Cortex of kidney (tissue), 1 donor: ENCODE measurements at places on chromosomes 3 and 15.

GRCh38 chr15:75185271-75186029, 16.2 kb upstream of the C15orf39 start:
- DNase-seq: no peak

- no peak for DNase-seq
These were observed 5.7 kb downstream of the EXOSC7 start for GRCh38 chr3:44981751-44982150.

- DNase-seq: no peak
These were observed 151.6 kb upstream of the CGNL1 start for GRCh38 chr15:57224664-57225063.

GRCh38 chr15:84996055-84996454, 14.4 kb downstream of the PDE8A start:
- no peak for DNase-seq

DNA sequence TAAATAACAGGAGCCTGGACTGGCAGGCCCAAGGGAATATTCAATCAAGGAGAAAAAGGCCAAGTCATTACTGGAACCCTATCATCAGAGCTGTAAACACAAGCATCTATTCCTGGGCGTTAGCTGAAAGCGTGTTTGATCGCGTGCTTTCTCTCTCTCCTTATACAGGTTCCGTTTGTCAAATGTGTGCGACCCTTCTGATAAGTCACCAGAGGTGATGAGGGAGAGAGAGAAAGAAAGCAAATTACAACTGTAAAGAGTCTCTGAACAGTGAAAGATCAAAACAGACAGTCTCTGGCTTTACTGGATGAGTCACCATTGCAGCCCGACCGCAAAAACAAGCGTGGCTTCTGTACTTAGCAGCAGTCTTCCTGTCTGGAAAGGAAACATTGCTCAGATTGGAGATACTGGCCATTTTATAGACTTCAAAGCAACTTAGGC, 39.5 kb upstream of the TPRG1 start:
- DNase-seq: no peak

- DNase-seq: no peak
These were observed 26.5 kb downstream of the DAPK2 start for GRCh38 chr15:64019764-64020163.

DNA sequence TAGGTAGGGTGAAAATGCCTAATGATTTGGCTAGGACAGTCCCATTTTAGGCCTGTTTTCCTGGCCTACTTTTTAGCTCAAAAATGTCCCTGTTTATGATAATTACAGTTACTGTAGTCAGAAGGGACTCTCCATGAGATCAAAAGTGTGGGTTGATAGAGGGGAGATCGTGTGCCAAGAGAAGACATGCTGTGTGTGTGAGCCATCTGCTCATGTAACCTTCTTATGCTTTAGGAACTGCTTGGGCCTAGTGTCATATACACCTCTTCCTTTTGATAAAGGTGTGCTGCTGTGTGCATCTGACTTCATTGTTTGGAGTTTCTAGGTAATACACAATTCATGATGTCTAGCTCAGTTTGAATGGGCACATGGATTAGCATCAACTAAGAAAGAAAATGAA, 786.5 kb downstream of the PDCD6IP start:
- DNase-seq: no peak

- DNase-seq: no peak
These were observed 81.3 kb downstream of the PDZRN3 start for GRCh38 chr3:73543412-73543811.

DNA sequence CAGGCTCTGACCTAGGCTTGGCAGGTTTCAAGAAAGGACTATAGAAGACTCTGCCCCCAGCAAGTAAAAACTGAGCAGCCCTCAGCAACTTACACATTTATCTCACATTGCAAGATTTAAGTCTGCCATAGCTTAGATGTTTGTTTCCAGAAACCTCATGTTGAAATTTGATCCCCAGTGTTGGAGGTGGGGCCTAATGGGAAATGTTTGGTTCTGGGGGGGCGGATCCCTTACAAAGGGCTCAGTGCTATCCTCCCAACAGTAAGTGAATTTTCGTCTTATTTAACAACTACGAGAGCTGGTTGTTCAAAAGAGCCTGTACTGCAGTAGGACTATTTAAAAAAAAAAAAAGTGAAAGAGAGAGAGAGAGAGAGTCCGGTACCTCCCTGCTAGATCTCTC, 125.2 kb upstream of the PROK2 start:
- DNase-seq: no peak

DNA sequence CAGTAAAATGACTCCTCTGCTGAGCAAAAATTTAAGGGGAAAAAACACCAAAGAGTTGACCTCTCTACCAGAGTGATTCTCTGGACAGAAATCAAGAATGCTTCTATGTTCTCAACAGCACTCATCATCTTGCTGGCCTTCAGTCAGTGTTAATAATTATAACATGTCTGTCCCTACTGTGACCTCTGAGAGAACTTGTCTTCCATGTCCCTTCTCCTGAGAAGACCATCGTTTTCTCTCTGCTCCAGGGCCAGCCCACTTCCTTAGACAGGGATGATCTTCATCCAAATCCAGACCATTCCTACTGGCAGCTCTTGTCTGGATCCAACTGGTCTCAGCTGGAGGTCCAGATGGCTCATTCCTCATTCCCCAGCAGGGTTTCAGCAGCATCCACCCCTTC, 139.0 kb upstream of the NECTIN3 start:
- no peak for DNase-seq

DNA sequence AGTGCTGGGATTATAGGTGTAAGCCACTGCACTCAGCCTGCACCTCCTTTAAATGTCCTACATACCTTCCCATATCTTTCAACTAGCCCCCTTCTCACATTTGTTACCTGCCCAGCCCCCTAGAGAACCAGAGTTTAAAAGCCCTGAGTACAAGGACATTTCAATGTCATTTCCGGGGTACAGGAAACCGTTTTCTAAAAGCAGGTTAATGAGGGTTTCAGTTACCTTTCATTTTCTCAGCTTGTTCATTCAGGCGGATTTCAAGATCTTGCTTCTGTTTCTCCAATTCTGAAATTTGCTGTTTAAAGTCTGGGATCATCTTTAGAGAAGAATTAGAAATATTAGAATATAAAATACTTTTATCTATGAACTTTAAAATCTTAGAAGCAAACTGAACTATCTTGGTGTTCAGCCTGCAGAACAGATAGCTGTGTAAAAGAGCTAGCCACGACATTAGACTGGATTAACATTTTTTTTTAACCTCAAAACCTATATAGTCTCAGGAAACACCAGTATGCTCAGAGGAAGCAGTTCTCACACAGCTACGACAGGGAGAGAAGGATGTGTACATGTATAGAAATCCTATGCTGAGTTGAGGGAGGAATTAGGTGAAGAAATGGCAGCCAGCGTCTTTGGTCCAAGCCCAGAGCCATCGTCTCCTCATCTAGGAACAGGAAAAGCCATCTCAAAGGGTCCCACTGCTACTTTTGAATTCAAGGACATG, 29.9 kb upstream of the GNB5 start:
- no peak for DNase-seq

DNA sequence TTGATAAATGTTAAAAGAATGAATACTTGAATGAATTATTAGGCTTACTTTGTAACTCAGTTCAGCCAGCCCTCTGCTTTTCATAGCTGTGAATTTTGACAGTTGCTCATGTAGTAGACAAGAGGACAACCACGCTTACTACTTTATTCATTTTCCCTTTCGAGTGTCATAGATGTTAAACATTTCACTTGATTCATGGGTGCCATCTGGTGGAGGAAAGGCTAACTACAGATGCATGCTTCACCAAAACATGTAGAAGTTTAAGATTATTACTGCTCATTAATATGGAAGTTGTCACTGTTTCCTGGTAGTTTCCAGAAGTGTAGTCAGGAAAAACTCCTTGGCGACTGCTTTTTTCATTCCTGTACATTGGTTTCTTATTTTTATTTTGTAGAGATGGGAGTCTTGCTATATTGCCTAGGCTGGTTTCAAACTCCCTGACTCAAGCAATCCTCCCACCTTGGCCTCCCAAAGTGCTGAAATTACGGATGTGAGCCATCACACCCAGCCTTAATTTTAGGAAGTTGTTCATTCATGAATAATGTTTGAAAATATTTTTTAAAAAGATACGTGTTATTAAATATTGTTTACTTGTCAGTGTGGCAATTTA, 163.2 kb downstream of the B3GALNT1 start:
- no peak for DNase-seq

DNA sequence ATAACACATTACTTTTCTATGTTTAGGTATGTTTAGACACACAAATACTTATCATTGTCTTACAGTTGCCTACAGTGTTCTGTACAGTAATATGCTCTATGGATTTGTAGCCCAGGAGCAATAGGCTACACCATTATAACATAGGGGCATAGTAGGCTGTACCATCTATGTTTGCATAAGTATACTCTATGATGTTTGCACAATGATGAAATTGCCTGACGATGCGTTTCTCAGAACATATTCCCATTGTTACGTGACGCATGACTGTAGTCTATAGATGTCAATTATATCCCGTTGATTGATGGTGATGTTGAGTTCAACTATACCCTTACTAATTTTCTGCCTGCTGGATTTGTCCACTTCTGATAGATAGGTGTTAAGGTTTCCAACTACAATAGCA, 139.4 kb upstream of the PFN2 start:
- DNase-seq: no peak

DNA sequence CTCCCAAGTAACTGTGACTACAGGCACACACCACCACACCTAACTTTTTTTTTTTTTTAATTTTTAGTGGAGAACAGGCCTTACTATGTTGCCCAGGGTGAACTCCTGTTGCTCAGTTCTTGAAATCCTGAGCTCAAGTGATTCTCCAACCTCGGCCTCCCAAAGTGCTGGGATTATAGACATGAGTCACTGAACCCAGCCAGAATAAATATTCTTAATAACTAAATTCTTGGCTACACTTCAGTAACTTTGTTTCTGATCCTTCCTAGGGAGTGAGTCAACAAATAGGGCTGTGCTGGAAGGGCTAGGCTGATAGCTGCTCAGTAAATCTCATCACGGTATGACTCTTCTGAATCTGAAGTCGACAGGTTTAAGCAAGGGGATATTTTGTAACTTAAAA, 56.6 kb downstream of the P3H2 start:
- DNase-seq: no peak
